Activated CD8-positive, alpha-beta T cell treated with anti-CD3 and anti-CD28 coated beads for 36 hours (primary cell): ENCODE measurements at places on chromosomes 2 and 18. TPM values are rescaled to one million over a fixed set of nuclear protein-coding genes. Genes with fewer than 3 reads are reported as not detected.

SPATS2L gene
- 5.7 TPM for total RNA-seq

DSG1 gene
- total RNA-seq = not detected

- peak; percentile 16 for DNase-seq
These were observed 22.6 kb downstream of the ITGA6 start for GRCh38 chr2:172449911-172450550.

GRCh38 chr2:10541081-10541480 lies 93.0 kb upstream of the ODC1 start:
- DNase-seq = no peak

DNA sequence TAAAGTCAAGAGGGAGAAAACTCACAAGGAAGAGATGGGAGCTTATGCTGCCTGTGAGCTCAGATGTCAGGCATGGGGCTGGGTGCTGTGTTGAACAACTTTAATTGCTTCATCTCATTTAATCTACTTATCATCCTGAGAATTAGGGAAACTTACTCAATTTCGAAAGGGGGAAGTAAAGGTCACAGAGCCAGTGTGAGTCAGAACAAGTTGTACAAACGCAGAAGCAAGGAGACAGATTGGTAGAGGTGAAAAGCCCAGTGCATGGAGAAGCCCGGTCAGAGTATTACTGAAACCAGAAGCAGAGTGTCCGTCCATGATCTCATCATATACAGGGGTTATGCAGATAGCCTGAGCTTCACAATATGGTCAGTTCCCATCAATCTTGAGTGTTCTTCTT lies 281.1 kb upstream of the POU3F3 start:
- no peak for DNase-seq

DNA sequence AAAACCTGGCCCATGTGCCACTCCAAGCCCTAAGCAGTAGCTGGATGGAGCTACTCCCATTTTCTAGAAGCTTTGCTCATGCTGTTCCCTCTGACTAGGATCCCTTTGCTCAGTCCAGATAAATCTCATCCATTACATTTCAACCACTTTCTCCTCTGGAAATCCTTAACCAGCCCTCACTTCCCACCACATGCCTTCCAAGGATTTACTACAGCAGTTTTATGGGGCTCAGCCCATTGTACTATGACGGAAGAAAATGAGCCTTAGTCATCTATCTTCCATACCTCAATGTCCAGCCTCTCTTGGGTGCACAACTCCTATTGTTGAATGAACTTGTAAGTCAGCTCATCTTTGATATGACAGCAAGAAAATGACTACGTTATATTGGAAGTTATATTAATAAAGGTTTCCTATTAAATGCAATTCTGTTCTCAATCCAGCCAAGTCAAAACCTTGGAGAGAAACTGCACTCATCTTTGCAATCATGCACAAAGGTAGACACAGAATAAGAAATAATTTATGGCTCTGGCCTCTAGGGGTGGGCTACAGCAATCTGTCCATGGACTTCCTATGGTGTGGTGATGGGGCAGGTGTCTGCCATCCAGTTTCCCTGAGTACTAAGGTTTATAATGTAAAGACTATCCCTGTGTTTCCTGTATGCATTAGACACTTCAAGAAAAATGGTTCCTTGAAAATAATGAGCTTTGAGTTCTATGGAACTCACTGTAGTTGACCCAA lies 3.4 kb downstream of the B4GALT6 start:
- peak; percentile 7 for DNase-seq

POTEF gene
- total RNA-seq = not detected

- DNase-seq = no peak
These were observed 5.2 kb downstream of the ARHGAP25 start for GRCh38 chr2:68739595-68740399.

DNA sequence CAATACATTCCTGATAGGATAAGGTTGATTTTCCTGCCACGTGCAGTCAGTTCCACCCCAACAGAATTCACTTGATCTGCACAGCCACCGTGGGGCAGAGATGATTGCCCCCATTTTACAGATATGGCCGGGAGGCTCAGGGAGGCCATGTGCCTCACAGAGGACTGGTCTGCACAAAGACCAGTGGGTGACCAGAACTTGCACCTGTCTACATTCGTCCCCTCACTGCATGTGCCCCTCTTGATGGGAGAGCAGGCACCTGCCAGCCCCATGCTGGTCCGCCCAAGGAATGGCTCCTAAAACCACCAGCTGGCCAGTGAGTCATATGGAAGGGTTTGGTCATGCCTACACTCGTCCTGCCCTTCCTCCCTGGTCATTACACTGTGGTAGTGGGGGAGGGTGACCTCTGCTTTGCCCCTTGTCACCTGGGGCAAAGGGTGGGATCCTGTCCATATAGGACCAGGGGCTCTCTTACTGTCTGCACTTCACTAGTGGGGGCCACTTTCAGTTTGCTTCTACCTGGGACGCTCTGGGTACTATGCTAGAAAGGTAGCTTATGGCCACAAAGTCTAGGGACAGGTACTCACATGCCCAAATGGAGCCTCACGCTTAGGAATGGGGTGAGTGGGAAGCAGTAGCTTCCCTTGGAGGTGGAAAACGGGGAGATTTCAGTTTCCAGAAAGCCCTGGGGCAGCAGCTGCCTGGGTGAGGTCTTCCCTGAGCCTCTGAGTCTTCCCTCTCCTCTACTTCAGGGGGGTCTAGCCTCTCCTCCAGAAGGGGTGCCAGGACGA lies 14.7 kb downstream of the RRM2 start:
- no peak for DNase-seq

TDRD15 gene
- not detected for total RNA-seq

SERPINB4 gene
- not detected for total RNA-seq

- no peak for DNase-seq
These were observed 51.4 kb upstream of the SCN7A start for GRCh38 chr2:166545473-166545872.

DNA sequence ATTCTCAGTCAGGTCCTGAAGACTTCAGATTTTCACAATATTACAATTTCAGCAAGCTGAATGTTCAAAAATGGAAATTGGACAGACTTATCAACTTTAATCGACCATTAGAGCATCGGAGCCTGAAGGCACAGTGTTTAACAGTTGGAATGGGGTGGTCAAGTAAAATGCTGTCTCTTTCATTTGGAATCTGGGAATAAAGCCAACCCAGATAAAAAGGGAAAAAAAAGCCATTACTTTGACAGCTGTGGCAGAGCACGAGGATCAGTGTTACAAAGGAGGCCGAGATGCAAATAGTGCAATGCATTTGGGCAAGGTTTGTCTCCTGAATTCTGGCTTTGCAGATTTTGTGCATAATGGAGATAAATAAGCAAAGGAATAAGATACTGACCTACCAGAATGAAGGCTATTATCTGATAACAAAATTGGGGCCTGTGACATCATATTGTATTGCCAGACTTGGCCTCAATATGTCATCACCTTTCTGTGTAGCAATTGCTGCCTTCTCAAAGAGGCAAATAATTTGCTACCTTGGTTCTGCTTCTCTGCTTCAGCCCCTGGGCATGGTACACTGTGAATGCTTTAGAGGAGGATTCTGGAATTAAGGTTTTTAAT lies 277.5 kb upstream of the KLHL29 start:
- DNase-seq = no peak

GRCh38 chr2:9750224-9751215 lies 92.8 kb upstream of the TAF1B start:
- DNase-seq = no peak

DNA sequence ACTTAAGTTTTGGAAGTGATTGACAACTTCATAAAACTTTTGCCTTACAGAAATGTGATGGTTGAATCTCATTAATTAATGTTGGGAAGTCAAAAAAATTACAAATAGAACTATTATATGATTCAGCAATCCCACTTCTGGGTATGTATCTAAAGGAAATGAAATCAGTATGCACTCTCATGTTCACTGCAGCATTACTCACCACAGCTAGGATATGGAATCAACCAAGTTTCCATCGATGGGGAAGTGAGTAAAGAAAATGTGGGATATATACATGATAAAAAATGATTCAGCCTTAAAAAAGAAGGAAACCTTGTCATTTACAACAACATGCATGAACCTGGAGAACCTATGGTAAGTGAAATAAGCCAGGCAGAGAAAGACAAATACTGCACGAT lies 112.4 kb upstream of the WDR75 start:
- no peak for DNase-seq

DNA sequence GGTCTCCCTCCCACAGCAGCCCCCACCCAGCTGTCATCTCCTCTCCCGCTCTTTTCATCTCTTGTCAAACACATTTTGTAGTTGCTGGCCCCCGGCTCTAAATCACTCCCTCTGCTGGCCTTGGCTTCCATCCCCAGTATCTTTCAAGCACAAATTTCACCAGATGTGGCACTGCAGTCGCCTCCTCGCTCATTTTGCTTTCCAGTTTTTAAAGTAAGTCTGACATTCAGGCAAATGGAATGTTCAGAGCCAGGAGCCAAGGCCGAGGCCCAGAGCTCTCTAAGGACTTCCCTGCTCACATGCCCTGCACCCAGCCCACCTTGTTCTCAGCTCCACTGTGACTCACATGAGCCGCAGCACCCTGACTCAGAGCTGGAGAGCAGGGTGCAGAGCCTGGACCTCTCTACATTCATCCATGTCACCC lies 158.4 kb downstream of the GALNT14 start:
- DNase-seq = no peak

PPM1B gene
- 40.7 TPM for total RNA-seq

DNA sequence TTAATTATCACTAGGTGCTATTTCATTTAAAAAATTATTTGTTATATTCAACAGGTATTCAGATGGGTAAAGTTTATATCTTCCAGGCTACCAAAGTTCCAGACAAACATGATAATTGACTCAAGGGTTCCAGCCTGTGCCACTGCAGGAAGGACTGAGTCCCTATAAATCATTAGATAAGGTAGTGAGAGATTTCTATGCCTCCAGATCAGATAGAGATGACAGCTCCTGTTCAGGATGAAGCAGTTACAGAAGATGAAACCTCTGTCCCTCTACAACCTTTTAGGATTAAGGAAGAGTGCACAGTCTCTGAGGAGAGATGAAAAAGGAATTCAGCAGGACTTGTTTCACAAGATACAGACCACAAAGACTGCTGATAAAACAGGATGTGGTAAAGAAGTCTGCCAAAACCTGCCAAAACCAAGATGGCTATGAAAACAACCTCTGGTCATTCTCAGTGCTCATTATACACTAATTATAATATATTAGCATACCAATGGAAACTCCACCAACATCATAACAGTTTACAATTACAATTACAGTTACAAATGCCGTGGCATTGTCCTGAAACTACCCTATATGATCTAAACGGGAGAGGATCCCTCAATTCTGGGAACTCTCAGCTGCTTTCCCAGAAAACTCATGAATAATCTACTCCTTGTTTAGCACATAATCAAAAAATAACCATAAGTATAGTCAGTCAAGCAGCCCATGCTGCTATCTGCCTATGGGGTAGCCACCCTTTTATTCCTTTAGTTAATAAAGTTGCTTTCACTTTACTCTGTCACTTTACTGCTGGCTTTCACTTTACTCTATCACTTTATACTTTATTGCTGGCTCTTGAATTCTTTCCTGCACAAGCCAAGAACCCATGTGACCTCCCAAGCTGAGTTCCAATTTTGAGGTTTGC lies 288.5 kb downstream of the PDE11A start:
- DNase-seq = peak; percentile 14

GPAT2 gene
- 9.7 TPM for total RNA-seq

DNA sequence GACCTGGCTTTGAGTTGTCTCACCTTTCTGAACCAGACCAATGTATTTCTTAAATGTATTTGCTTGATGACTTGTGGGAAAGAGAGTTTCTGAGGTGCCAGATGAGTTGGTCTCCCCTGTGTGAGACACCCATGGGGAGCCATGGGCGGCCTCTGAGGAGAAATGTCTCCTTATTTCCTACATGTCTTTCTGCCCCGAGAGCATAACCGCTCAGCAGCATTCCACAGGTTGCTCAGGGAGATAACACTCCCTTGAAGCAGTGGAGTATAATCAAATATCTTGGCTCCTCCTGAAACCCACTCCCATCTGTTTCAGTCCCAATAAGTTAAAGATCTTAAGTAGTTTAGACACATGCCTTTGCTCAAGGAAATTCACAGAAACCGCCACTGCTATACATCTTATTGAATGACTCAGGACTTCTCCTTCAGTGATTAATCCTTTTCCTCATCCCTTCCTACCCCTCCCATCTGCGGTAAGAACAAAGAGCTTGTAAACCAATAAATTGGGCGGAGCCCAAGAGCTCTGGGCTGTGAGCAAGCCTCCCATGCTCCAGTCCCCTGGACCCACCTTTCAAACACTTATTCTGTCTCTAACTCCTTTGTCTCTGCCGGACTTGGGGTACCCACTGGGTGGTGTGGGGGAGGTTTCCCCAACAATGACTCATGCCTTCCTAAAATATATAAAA lies 285.5 kb upstream of the LRRTM4 start:
- no peak for DNase-seq

IL36G gene
- total RNA-seq = not detected

- DNase-seq = no peak
These were observed 153.1 kb downstream of the INO80D start for GRCh38 chr2:205932861-205933260.

- peak; percentile 59 for DNase-seq
These were observed 795 bp downstream of the ANKRD39 start for GRCh38 chr2:96856776-96857666.

UGT1A7 gene
- not detected for total RNA-seq

DNA sequence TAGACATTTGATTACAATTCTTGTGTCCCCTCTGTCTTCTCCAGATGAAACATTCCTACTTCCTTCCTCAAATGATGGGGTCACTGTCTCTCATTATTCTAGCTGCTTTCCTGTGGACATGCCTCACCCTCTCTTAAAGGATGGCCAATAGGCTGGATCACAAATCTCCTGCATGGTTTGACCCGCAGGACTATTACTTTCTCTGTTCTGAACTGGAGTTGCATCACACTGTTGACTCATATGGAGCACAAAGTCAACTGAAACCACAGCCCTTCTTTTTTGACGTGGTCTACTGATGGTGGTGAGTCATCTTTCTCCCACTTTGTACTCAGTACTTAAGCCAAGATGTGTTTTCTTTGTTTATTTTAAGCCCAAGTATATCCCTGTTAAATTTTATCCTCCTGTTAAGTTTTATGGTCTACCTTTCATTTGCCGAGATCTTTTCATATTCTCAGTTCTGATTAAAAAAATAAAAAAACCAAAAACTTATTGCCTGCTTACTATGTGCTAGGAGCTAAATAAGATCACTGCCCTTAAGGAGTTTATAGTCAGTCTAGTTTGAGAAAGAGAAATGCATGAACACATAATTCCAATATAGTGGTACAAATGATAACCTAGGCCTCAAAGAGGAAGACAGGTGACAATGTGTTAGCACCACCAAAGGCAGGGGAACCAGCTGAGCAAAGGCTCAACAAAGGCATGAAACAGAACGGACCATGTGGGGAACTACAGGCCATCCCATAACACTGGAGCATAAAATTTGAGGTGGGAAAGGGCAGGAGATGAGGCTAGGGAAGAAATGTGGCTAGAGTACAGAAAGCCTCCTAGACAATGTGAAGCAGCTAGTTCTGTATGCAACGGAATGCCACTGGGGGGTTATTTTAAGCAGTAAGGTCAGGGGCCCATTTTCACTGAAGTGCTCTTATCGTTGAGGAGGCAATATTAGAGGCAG lies 67.6 kb upstream of the ZFP36L2 start:
- peak; percentile 66 for DNase-seq

DNA sequence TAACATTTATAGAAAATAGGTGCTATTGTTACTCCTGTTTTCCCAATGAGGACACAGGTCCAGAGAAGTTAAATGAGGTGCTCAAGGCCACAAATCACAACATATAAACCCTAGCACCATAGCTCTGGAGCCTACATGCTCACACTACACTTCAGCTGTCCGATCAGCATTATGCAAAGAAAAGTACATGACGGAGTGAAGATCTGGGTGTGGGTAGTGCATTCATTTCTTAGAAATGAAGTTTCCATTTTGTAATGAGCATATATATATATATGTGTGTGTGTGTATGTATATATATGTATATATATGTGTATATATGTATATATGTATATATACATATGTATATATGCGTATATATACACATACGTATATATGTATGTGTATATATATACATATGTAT lies 30.2 kb upstream of the MRPL19 start:
- DNase-seq = no peak

LAMA1 gene
- total RNA-seq = not detected
